ENCODE measurements at places on chromosomes 12 and 14. TPM values are rescaled to one million over a fixed set of nuclear protein-coding genes. Genes with fewer than 3 reads are reported as not detected.
A peak's percentile ranks its signal among the peaks of the same experiment; 100 is the strongest.

BCL2L14 gene
- total RNA-seq, result not detected

DNA sequence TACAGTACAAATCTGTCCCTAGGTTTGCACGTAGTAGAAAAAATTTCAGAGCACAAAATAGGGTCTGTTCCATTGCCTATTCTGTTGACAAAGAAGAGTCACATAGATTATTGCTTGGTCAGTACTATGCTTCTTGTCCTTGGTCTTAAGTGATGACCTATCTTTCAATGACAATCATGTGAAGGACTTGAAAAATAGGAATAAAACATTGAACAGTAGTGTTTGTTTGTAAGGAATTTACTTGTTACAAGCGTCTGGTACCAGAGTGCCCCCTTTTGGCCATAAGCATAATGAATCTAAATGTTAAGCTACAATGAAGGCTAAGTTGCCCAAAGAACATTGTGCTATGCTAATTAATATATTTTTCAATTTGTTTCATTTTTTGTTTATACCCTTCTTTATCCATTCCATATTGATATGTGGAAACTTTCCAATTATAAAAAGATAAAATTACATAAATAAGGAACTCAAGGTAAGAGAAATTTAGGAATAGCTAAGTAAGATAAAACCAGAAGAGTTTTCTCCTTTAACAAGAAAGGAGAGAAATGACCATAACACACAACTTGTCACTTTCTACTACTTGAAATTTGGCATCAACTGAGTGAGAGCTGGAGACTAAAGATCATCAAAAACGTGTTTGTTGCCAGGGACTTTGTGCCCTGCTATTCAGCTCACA lies 204.7 kb downstream of the EPS8 start:
- DNase-seq, result no peak

AHNAK2 gene
- 302 TPM for total RNA-seq

- DNase-seq, result no peak
Measured at GRCh38 chr14:65153101-65153500, 50.8 kb upstream of the MAX start.

GRCh38 chr12:107990325-107990724 lies 138.8 kb upstream of the WSCD2 start:
- DNase-seq, result peak; percentile 8

DNA sequence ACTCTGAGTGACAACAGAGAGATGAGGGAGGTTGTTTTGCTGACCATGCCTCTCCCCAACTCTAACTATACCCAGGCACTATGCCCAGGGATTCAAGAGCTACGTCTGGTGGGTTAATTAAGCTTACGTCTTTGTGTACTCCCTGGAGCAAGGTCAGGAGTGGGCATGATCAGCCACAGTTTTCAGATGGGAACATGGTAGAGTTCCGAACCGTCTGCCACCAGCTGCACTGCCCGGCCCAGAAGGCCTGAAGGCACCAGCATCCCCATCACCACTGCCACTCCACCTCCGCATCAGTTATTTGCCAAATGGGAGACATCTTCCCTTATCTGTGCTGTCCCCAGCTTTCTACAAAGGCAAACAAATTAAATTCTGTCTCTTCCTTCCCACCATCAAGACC lies 11.1 kb upstream of the GPX2 start:
- DNase-seq, result no peak

GRCh38 chr12:5636907-5637306 lies 205.0 kb downstream of the NTF3 start:
- DNase-seq, result no peak

DNA sequence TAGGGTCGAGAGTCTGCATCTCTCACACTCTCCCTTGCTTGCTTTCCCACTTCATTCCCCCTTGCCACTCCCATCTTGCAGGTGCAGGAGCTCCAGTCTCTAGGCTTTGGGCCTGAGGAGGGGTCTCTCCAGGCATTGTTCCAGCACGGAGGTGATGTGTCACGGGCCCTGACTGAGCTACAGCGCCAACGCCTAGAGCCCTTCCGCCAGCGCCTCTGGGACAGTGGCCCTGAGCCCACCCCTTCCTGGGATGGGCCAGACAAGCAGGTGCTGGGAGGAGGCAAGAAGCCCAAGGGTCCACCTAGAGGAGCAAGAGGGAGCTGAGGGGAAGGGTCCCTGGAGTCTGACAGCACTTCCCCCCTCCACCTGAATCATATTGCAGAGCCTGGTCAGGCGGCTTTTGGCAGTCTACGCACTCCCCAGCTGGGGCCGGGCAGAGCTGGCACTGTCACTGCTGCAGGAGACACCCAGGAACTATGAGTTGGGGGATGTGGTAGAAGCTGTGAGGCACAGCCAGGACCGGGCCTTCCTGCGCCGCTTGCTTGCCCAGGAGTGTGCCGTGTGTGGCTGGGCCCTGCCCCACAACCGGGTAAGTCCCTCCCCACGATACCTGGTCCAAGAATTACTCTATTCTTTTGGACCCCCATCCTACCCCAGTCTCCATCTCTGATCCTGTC lies 4.2 kb downstream of the RNF31 start:
- no peak for DNase-seq

LMO3 gene
- total RNA-seq, result not detected

DNA sequence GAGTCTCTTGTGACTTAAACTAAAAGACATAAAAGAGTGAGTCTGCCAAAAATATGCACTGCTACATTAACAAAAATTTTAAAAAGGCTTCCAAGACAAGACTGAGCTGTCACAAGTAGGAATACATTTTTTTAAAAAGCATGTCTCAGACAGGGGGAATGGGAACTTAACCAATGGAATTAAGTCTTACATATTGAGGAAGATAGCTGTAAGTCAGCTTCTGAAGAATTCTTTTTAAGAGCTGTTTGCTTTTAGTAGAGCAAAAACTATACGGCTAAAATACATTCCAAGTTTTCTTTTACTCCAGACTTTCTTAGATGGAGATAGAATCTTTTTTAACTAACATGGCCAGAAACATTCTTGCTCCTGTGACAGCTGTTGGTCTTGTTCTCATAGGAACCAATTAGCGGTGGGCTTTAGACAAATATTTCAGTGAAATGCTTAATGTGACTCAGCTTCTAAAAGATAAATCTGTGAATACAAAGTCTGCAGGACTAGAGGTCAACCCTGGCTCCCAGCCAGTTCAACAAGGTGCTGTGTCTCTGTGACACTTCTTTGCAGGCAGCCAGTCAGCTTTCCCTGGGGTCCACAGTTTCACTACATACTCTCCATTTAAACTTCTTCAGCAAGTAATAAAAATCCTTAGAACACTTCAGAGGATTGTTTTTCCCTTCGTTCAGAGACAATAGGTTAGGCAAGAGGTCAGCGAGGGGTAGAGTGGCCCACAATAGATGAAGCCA lies 187.6 kb downstream of the NAV3 start:
- no peak for DNase-seq

ZNF641 gene
- 14.1 TPM for total RNA-seq

GRCh38 chr14:53924753-53925152 lies 31.9 kb downstream of the BMP4 start:
- DNase-seq, result peak; percentile 93

- peak; percentile 91 for DNase-seq
Measured at GRCh38 chr12:31736472-31736871, 7.7 kb upstream of the AMN1 start.

TBX3 gene
- total RNA-seq, result 30.7 TPM

FKBP3 gene
- 21.0 TPM for total RNA-seq

DNA sequence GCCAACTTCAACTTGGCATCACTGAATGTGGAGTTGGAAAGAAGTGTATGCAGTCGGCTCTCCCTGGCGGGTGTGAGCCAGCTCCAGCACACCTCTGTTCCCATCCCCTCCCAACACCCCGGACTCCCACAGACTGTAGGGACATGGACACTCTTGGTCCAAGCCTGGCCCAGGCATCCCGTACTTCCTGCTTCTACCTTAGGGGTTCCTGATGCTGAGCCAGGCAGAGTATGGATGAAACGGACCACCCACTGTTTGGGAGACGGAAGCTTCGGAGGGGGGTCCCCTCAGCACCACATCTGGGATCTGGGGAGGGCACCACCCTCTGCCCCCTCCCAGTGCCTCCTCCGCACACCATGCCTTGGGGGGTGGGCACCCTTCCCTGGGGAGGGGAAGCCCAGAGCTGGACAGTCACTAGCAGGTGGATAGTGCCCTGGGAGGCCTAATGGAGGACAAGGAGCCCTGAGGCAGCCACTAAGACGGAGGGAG lies 62.0 kb downstream of the LGMN start:
- DNase-seq, result no peak

DNA sequence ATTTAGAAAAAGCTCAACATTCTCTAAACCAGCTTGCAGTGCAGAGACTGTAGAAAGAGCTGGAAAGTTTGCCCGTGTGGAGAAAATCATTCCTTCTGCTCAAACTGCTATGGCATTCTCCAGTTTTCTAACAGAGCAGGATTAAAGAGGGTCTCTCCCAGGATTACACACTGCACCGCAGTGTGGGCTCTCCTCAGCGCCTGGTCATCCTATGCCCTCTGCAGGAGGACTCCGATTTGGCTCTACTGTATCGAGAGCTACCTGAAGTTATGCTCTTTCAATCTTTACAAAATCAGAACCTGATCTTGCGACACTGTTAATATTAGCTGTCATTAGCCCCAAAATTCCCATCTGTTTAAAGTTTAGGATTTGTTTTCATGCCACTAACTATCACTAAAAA lies 33.0 kb downstream of the BHLHE41 start:
- no peak for DNase-seq

MIPOL1 gene
- total RNA-seq, result 11.2 TPM

HHIPL1 gene
- total RNA-seq, result 0.38 TPM

- no peak for DNase-seq
Measured at GRCh38 chr12:27998658-27999057, 26.1 kb upstream of the PTHLH start.

- DNase-seq, result no peak
Measured at GRCh38 chr12:131455581-131456110, 255.2 kb upstream of the SFSWAP start.
